Cortex of kidney (tissue), 1 donor: ENCODE measurements at places on chromosomes 1 and 21.

DNA sequence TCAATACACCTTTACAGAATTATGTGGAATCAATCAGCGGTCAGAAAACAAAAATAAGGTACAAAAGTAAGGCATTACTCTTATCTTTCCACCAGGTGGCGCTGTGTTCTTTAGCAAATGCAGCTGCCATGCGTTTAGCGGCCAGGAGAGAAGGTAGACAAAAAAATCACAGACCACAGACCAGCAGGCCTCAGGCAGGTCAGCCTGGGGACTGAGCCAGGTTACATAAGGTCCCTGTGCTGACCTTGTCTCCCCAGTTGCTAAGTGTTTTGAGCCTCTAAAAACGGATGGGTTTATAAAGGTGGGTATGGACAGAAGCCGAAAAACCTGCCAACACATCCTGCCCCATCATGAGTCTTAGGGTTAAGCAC, 2.8 kb downstream of the RGS16 start:
- no peak for DNase-seq

DNA sequence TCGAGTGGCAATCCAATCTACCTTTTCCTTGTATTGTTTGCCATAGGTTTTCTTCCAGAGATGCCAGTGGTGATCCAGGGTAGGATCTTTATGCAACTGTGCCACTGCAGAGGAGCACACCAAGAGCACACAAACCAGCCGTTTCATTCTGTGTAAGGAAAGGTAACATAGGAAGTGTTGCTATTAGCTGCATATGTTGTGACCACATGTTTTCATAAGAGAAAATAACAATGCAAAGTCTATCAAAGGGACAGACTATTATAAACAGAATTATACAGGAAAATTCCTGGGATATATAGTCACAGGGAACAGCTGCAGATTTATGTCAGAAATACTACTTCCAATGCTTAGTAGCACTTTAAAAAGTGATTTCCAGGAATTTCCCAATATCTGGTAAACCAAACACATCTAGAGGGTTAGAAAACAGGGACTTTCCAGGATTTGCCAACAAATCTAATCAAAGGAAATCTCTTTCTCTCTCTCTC, 919 bp downstream of the CTSS start:
- DNase-seq, result no peak

- DNase-seq, result no peak
These were observed 81.9 kb upstream of the GREM2 start for GRCh38 chr1:240693844-240694243.

- DNase-seq, result no peak
These were observed 31.9 kb upstream of the SLC19A2 start for GRCh38 chr1:169517558-169518186.

- DNase-seq, result no peak
These were observed 161.4 kb downstream of the KAZN start for GRCh38 chr1:14759843-14760242.

DNA sequence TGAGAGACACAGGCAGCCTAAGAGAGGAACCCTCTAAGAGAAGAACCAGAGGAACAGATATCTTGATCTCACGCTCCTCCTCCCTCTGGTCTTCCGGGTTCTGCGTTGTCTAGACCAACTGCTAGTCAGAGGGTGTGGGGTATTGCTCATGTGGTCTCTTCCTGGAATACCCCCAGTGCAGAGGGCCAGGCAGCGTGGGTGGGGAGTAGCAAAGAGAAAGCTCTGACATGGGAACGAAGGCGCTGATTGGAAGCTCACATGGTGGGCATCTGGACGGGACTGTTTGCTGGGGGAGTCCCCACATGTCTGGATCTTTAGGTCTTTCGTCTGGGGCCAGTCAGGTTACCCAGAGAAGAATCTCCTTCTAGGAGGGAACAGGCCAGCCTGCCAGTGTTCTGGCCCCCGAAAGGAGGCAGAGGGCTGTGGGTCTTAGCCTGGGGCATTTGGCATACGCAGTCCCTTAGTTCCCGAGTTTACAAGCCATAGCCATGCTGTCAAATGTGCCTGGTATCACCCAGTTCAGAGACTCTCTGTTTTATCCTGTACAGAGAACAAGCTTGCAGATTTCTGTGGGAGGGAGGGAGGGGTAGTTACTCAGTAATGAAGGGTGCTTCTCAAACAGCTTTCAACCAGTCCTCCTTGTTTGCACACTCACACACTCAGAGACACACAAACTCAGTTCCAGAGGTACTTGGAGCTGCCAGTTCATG, 18.3 kb upstream of the IL6R start:
- DNase-seq, result no peak
